Left hindlimb (tissue), 1 donor: ENCODE measurements at places on chromosomes 12 and 14.

DNA sequence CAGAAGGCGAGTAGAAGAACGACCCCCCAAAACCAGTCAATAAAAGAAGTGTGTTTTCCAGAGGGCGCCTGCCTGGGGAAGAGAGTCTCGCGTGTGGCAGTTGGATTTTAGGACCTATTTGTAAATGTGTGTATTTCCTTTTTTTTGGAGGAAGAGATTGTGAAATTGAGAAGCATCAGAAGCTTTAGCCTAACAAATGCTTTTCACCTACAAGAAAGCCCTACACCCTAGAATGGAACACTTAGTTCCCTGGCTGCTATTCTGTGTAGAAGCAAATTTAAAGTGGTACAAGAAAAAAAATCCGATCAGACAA lies 1.3 kb downstream of the RCOR1 start:
- no peak for DNase-seq

DNA sequence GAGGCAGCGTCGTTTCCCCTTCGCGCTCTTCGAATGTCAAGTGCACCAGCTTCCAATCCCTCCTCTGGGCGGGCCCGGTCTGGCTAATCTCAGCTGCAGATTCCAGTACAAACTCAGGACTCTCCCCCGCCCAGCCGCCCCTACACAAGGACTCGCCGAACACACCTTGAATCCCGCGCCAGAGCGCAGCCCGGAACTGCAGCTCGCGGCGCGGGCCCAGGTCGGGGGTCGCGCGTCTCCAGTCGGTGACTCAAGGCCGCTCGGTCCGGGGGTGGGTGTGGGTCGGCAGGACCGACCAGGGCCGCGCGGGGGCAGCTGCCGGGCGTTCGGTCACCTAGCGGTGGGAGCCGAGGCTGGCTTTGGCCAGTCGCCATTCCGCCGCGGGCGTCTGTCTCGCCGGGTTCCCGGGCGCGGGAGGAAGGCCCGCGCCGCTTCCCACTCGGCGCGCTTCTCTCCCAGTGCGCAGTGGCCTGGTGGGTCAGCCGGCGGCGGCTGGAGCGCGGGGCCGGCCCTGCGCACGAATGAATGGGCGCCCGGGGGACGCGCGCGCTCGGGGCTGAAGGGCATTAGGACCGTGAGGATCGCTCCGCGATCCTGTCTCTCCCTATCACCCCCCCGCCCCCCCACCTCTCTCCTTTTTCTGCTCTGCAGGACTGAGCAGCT lies at the start of gene GALNT16:
Gene GALNT16 (plus strand): TSS at position 632 of the 663 bp plus-strand sequence. CDS start 133 bp downstream, outside the sequence.
- peak; percentile 64 for DNase-seq

- no peak for DNase-seq
Measured at GRCh38 chr12:121996050-121996944, 25.4 kb upstream of the BCL7A start.

DNA sequence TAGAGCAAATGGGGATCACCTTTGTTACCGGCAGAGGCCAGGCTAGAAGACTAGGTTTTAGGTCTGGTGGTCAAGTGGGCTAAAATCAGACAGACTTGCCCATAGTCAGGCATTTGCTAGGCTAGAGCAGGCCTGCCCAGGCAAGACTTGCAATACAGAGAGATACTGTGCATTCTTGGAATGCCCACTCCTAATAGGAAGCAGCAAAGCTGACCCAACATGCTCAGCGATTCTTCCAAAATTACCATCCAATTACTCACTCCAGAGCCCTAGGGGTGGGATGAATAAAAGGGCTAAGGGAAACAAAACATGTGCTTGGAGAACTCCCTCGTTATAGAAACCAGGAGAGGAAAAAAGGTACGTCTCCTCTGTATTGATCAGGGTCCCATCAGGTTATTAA lies 187.8 kb upstream of the AMIGO2 start:
- no peak for DNase-seq

DNA sequence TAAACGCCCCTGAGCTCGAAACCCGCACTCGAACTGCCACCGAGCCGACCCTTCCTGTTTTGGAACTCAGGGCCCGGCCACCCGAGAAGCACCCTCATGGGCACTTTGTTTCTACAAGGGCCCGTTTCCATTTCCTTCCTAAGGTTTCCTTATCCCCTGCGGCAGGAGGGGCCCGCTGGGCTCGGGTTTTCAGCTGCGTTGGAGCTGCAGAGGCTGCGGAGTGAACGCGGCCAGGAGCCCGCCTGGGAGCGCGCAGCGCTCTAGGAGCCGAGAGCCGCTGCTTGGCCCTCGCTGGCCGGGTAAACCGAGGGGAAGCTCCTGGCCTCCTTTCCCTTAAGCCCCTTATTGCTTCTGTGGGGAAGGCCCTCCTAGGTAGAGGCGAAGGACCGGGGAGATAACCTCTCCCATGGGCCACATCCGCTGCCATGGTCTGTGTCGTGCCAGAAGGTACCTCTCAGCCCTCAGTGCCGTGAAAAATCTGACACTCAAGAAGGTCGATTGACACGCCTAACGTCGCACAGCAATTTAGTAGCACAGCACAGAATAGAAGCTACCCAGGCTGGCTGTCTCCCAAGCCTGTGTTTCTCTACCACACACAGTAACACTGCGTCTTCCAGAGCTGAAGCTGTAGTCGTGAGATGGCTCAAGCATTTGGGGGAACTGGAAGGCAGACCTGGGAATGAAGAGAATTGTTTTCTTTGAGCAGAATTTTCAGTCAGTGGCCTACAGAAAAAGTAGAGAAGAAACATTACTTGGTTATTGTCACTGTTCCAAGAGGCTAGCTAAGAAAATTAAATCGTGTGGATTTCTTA lies 12.9 kb upstream of the CALM1 start:
- peak; percentile 75 for DNase-seq

GRCh38 chr14:99201351-99202073 lies 70.5 kb downstream of the BCL11B start:
- no peak for DNase-seq

DNA sequence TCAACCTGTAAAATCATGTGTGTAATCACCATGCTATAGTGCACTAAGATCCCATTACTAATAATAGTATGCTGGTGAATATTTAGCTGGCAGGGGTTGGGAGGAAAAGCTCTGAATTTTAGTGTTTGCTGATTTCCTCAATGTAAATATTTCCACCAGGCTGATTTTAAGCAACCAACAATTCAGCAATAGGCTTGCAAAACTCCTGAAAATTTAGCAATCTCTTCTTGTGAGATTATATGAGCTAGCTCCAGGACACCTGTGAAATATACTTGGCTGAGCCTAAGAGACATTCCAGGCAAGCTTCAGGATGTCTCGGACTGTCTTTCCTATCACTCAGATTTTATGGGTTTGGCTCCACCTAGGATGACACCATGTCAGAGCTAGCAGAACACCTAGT lies 106.9 kb upstream of the ANO4 start:
- no peak for DNase-seq

- no peak for DNase-seq
Measured at GRCh38 chr12:122847516-122847836, 12.2 kb downstream of the HIP1R start.

GRCh38 chr12:6953442-6954315 lies 2.5 kb downstream of the PTPN6 start:
- DNase-seq, result peak; percentile 90

DNA sequence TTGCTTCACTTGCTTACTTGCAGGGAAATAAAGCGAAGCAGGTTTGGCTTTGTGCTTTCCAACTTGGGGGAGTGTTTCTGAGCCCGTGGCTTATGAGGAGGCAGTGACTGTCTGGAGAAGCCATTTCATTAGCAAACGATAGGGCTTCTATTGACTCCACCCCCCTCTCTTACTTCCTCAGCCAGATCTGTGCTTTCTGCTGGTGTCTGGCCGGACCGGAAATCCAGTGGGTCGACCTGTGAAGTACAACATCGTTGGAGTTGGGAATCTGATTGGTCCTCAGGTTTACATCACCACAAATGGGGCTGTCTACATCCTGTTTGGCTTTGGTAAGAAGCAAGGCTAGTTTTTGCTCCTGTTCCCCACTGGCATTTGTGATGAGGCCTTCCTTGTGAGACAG lies 22.3 kb downstream of the FAM234B start:
- DNase-seq, result no peak

DNA sequence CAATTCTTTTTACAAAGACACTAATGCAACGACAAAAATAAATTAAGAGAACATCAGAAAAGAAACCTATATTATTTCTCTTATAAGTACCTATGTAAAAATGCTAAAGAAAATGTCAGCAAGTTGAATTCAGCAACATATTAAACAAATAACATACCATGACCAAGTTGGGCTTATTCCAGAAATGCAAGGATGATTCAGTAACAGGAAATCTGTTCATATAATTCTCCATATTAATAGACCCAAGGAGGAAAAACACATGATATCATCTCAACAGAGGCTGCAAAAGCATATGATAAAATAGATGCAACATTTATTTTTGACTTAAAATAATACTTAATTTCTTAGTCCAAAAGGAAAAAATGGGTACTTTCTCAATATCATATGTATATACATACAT lies 25.1 kb upstream of the GPHB5 start:
- DNase-seq, result no peak

DNA sequence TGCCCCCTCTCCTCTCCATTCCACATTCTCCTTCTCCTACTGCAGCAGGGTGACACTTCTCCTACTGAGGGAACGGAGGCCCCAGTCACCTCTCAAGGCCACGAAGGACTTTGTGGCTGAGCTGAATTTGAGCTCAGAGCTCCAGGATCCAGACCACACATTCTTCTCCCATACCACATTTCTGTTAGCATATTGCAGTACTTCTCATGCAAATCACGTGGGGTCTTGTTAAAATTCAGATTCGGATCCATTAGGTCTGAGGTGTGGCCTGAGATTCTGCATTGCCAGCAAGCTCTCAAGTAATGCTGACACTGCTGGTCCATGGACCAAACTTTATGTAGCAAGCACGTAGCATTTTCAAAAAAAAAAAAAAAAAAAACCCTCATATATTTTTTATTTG lies 9.6 kb upstream of the IFI27L2 start:
- DNase-seq, result no peak

GRCh38 chr14:34363733-34364134 lies 98.3 kb downstream of the SPTSSA start:
- DNase-seq, result no peak
